Diencephalon (tissue), 1 donor: ENCODE measurements at places on chromosomes 7 and 10. TPM values are rescaled to one million over a fixed set of nuclear protein-coding genes. Genes with fewer than 3 reads are reported as not detected.

The GIMAP8 gene
- 2.8 TPM for total RNA-seq

The NXPH1 gene
- 94.6 TPM for total RNA-seq

The CNTNAP2 gene
- total RNA-seq, result 228 TPM

The IL2RA gene
- not detected for total RNA-seq

The MALRD1 gene
- 5.8 TPM for total RNA-seq

The NKX1-2 gene
- total RNA-seq, result 1.8 TPM

The GOLGA7B gene
- total RNA-seq, result 16.6 TPM

The PGAM2 gene
- total RNA-seq, result 16.4 TPM

The SEC31B gene
- 5.3 TPM for total RNA-seq

The SPAG6 gene
- 11.1 TPM for total RNA-seq

The NAT16 gene
- total RNA-seq, result 2.1 TPM

The OR13A1 gene
- not detected for total RNA-seq

The TPST1 gene
- 92.3 TPM for total RNA-seq

The ZNF735 gene
- not detected for total RNA-seq

The CALD1 gene
- 43.6 TPM for total RNA-seq

The ASZ1 gene
- total RNA-seq, result not detected

The RARRES2 gene
- 10.8 TPM for total RNA-seq

The SPDYE2B gene
- total RNA-seq, result not detected

The DIP2C gene
- total RNA-seq, result 46.4 TPM

The HERPUD2 gene
- total RNA-seq, result 24.0 TPM

The GIMAP7 gene
- 3.7 TPM for total RNA-seq

The STEAP2 gene
- 9.9 TPM for total RNA-seq

The SPDYE9 gene
- total RNA-seq, result not detected

The FGFBP3 gene
- 21.7 TPM for total RNA-seq

The GPR26 gene
- total RNA-seq, result 13.8 TPM

The TMEM178B gene
- 126 TPM for total RNA-seq

The CYP2C9 gene
- not detected for total RNA-seq

The STEAP1B gene
- total RNA-seq, result 1.8 TPM

The PDGFA gene
- 52.6 TPM for total RNA-seq

The PTPRN2 gene
- 84.9 TPM for total RNA-seq

The NODAL gene
- total RNA-seq, result 3.5 TPM

The MYL7 gene
- total RNA-seq, result not detected

The HMX2 gene
- total RNA-seq, result 0.92 TPM

The FAM25C gene
- not detected for total RNA-seq

The EPHB4 gene
- total RNA-seq, result 11.1 TPM

The CALML5 gene
- not detected for total RNA-seq

The MCMBP gene
- 45.4 TPM for total RNA-seq

The CYREN gene
- total RNA-seq, result 14.3 TPM
